ENCODE measurements at places on chromosomes 4 and X.

DNA sequence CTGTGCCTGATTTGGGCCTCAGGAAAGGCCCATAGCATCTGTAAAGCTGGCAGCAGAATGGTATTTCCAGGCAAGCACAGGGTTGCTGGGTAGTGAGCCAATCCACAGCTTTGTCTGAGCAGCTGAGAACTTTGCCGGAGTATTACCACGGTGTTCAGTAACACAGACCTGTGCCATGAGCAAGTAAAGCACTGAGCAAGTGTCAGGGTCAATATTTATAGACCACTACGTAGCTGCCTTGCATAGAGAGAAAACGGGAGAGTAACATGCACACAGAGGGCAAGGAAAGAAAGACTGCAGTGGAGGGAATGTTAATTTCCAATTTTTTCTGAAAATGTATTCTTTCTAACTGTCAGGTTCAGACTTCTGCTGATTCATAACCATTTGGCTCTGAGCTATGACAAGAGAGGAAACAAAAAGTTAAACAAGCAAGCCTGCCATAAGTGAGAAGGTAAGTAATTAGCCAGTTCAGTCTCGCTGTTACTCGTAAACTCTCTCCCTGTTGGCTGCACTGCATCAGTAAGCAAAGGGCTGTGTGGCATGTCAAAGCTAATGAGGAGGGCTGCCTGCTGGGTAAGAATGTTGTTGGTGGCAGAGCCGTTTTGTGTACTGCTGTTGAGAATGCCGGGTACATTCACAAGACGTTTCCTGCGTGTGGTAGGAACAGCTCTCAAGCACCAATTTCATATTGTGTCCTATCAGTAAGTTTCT, 238.1 kb downstream of the BMPR1B start:
- peak; percentile 25 for DNase-seq

DNA sequence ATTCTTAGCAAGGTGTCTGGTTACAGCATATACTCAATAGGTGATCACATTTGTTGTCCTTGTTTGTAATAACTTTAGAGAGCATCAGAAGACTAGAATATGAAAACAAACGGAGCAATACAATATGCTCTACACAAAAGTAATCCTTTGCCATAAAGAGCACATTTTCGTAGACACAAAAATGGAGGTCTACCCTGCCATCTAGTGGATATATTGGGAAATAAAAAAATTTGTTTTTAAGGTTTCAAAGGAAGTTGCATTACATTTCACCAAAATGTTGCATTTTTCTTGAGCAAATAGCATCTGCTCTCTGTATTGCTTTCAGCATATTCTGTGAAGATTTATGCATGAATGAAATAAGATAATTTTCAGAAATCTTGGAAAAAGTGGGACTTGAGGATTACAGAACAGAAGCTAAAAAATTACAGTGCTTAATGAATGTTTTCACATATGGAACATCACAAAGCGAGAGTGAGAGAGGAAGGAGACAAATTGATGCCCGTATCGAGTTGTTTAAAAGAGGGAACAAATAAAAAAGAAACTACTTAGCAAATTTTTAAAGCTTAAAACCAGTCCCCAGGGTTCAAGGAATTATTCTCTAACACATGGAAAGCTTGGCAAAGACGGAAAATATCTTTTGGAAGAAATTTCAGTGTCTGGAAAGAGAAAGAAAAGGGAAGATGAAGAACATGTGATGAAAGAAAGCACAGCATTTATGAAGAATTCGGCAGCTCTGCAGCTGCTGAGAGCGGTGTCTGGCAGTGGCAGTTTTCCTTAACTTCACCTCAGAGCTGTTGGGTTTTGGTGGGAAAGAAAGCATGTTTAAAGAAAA, 390.1 kb downstream of the ANKRD50 start:
- DNase-seq = peak; percentile 64

DNA sequence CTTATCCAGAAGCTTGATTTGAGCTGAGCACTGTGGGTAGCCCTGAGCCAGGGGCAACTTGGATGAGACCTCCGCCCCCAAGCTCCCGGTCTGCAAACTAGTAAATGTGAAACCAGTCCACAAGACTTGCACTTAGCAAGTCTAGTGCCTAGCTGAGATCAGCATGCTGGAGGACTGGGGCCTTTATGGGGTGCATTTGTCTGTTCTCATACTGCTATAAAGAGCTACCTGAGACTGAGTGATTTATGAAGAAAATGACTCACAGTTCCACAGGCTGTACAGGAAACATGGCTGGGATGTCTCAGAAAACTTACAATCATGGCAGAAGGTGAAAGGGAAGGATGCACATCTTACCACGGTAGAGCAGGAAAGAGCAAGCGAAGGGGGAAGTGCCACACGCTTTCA, 42.1 kb upstream of the HOPX start:
- DNase-seq = no peak

GRCh38 chrX:129145840-129146272, 377.4 kb downstream of the SMARCA1 start:
- DNase-seq = no peak

DNA sequence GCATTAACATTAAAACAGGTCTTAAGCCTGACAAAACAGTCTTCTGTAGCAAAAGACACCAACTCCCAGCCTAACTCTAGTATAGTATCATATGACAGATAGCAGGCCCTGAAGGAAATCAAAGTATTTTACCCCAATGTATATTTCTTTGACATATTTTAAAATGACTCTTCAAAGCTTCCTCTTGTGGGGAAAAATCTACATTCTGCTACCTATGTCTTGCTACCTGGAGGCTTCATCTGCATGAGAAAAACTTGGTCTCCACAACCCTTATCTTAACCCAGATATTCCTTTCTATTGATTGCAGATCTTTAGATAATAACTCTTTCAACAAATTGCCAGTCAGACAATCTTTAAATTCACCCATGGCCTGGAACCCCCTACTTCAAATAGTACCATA, 1620.4 kb downstream of the PCDH7 start:
- DNase-seq = no peak

- DNase-seq = no peak
Measured at GRCh38 chrX:9542106-9542760, 77.4 kb downstream of the TBL1X start.

GRCh38 chr4:94540476-94540875, 88.7 kb downstream of the PDLIM5 start:
- no peak for DNase-seq

- peak; percentile 81 for DNase-seq
Measured at GRCh38 chrX:115560978-115561604, at the start of gene PLS3. PLS3 (plus strand) TSS chrX:115561174; CDS start chrX:115610251, 49,077 bp downstream.

DNA sequence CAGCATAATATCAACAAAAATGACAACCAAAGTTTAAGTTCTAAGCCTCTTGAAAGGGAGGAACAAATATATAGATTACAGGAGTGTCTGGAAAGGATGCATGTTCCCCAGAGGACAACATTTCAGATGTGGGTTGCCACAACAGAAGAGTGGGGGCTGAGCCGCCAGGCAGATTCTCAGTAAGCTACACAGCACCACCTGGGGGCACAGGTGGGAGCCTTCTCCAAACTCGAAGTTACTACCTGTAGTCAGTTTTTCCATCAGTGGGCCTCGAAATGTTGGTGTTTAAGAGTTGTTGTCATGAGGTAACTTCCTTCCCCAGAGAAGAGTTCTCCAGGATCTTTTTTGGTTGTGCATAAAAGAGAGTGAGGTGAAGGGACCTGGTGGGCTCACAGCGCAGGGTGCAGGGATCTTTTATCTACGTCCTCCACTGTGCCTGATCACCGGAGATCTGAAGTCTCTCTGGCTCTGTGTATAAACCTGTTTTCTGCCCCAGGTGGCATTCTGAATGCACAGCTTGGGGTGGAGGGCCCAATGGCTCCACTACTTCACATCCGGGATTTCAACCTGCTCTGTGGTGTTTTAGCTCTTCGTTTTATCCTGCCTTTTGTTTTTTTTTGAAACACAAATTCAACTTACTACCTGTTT, 58.4 kb upstream of the STS start:
- DNase-seq = no peak

DNA sequence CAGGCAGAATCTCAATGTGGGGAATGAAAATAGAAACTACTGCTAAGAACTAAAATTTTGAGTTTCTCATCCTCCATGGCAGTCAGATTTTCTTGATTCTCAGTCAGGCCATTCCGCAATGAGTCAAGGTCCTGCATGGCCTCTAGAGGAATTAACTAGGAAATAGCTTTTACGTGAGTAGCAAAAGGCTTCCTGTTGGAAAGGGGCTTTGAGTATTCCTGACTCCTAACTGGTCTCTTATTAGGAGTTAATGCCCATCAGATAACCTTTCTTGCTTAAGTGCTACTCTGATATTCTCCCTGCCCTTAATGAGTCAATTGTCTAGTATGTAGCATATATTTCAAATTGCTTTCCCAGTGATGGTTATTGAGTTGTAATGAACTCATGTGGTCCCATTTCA, 65.7 kb upstream of the ARHGAP24 start:
- no peak for DNase-seq

GRCh38 chr4:4501679-4502078, 40.2 kb downstream of the STX18 start:
- no peak for DNase-seq

DNA sequence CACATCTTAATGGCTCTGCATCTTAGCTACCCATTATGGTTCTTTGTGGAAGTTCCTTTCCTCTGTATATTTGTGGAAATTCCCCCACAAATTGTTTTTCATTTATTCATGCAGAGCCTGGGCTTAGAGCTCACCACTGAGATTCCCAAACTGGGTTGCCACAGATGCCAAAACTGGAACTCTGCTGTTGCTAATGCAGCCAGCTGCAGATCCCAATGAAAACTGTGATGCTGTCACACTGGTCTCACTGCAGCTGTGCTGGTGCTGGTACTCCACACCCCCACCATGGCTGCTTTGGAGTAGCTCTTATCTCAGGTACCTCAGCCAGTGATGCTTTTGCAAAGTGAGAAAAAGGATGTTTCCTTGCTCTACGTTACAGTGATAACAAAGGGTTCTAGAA, 87.7 kb downstream of the DCK start:
- no peak for DNase-seq

DNA sequence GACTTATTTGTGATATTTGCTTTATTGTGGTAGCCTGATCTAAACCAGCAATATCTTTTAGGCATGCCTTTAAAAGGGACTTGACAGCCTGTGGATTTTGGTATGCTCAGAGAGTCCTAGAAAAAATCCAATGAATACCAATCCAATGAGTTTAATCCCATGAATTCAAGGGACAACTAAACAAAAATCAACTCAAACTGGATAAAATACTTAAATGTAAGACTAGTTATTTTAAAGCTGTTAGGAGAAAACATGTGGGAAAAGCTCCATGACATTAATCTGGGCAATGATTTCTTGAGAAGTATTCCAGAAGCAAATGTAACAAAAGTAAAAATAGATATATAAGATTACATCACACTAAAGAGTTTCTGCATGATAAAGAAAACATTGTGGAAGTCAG, 711.5 kb upstream of the PITX2 start:
- no peak for DNase-seq

DNA sequence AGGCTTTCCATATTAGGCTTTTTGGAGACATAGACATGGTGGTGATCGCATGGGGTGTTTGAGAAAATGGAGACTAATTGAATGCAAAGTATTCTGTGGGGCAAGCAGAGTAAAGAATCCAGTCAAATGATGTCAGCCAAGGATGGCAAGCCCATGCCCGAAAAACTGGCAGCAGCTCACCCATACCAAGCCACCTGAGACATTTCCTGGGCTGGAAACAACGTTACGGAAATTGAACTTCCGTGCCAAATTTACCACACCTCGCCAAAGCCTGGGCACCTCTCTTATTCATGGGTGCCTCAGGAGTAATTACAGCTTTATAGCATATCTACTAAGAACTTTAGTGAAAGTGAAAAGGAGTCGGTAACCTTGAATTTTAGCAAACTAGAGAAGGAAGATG, 166.4 kb downstream of the CBR4 start:
- no peak for DNase-seq

GRCh38 chr4:107600436-107600835, 119.6 kb downstream of the PAPSS1 start:
- peak; percentile 5 for DNase-seq

GRCh38 chr4:145731028-145731427, 51.1 kb downstream of the C4orf51 start:
- peak; percentile 78 for DNase-seq

DNA sequence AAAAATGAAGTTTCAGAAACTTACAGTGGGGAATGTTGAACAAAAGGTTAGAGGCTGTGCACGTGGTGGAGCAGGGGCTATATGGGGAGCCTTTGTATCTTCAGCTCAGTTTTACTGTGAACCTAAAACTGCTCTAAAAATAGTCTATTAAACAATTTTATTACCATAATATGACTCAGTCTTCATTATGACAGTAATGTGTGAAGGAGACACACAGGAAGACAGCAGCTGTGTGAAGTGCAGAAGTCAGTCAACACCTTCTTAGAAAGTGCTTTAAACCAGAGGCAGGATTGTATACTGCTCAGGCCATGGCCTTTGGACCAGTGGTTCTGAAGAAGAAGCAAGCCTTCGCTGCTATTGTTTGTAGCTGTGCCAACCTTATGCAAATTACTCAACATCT, 89.7 kb downstream of the ARHGAP10 start:
- DNase-seq = no peak

DNA sequence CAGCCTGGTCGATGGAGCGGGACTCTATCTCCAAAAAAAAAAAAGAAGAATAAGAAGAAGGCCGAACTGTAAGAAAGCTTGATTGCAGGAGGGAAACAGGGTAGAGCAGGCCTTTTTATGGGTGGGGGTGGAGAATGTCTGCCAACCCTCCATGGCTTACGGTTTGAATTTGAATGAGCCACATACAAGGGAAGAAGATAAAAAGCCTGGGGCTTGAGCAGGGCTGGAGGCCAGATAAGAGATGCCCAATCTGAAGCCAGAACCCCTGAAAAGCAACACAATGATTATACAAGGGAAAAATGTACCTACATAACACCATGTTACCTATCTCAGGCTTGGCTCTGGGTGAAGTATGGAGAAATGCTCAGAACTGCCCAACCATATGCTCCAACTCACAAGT, 57.3 kb upstream of the TRIM2 start:
- DNase-seq = no peak

DNA sequence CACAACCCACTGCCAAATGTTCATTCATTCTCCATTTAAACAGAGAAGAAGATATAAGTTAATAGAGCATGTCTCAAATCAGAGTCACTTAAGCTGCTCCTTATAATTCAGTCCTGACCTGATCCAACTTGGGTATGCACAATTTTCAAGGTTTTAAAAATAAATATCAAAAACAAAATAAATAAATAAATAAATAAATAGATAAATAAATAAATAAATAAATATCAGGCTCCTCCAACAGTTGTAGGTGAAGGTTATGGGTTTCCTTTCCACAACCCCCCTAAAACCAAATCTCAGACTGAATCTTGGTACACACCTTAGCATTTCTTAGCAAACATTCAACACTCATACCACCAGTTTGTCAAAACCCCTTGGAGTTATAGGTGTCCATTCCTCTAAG, 204.4 kb downstream of the PARM1 start:
- DNase-seq = no peak

DNA sequence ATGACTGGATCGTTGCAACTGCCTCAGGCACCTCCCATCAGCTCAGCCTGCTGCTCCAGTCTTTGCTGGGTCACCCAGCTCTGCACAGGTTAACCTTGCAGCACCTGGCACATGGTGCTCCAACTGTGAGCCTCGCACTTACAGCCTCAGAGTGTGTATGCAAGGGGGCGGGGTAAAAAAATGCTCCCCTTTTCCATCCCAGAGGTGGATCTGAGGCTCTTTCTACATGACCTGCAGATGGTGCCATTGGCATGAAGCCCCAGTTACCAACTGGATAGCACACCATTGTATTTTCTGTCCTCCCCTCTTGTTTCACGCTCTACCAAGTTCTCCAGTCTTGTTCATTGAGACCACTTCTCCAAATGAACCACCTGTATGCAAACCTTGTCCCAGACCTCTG, 46.2 kb upstream of the TRPC3 start:
- no peak for DNase-seq

Data from fibroblast of mammary gland (primary cell).